ENCODE measurements at places on chromosomes 6 and 20.

DNA sequence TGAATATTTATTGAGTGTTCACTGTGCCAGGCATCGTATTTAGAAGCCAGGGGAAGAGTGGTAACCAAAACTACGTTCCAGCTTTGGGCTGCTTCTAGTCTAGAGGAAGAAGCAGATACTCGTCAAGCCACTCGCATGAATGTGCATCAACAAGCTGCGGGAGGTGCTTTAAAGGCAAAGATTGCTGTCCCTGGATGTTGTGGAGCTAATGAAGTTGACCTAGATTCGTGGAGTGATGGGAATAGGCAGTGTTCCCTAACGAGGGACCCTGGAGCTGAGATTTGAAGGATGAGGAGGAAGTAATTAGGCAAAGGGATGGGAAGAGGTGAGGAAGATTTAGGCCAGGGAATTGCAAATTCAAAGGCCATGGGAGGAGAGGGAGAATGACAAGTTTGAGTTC is 118.9 kb downstream of the TMEM170B start:
- H3K27ac ChIP-seq = no peak overlapping the region
- H3K4me3 ChIP-seq = no peak overlapping the region
- peaks cover 10% of the 10 kb centered on the region for H3K4me1 ChIP-seq
- no peaks in the 10 kb centered on the region for H3K27me3 ChIP-seq
- H3K36me3 ChIP-seq = no peaks in the 10 kb centered on the region
- DNase-seq = no peak

GRCh38 chr6:79813143-79813850 is 134.1 kb downstream of the ELOVL4 start:
- H3K4me1 ChIP-seq = peaks cover 4% of the 10 kb centered on the region
- no peaks in the 10 kb centered on the region for H3K27me3 ChIP-seq

GRCh38 chr6:127026247-127026646 is 92.2 kb upstream of the RSPO3 start:
- no peak overlapping the region for H3K27ac ChIP-seq
- no peak for DNase-seq
- H3K4me3 ChIP-seq = no peak overlapping the region
- H3K4me1 ChIP-seq = peaks cover 8% of the 10 kb centered on the region
- no peaks in the 10 kb centered on the region for H3K27me3 ChIP-seq

DNA sequence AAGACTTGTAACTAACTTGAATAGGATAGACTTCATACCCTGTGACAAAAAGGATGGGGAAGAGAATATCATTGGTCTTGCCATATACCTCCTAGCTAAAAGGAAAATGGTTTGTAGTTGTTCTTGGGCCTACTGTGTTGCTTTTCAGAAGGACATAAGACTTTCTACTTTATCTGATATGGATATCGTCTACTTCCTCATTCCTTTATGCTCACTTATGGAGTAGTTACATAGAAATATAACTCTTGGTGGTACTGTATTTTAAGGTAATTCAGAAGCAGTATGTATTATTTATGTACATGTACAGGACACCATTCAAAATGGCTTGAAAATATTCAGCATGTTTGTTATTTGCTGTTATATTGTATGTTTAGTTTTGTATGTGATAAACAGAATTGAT is 8.0 kb downstream of the FAM217B start:
- no peak overlapping the region for H3K4me3 ChIP-seq
- no peak overlapping the region for H3K27ac ChIP-seq
- no peak for DNase-seq

GRCh38 chr6:170374571-170375444 is 68.2 kb downstream of the FAM120B start:
- no peaks in the 10 kb centered on the region for H3K27me3 ChIP-seq
- no peak for DNase-seq
- peaks cover 19% of the 10 kb centered on the region for H3K36me3 ChIP-seq
- H3K4me1 ChIP-seq = no peaks in the 10 kb centered on the region

- H3K27me3 ChIP-seq = peaks cover 6% of the 10 kb centered on the region
- no peak overlapping the region for H3K4me3 ChIP-seq
- H3K27ac ChIP-seq = no peak overlapping the region
- peaks cover 2% of the 10 kb centered on the region for H3K4me1 ChIP-seq
- DNase-seq = no peak
These were observed 15.5 kb downstream of the NOL4L start for GRCh38 chr20:32569380-32570305.

- no peak overlapping the region for H3K4me3 ChIP-seq
- H3K36me3 ChIP-seq = no peaks in the 10 kb centered on the region
- peaks cover 28% of the 10 kb centered on the region for H3K27me3 ChIP-seq
- no peak overlapping the region for H3K27ac ChIP-seq
- peaks cover 6% of the 10 kb centered on the region for H3K4me1 ChIP-seq
- no peak for DNase-seq
These were observed 132.7 kb downstream of the ERMARD start for GRCh38 chr6:169884158-169884557.

DNA sequence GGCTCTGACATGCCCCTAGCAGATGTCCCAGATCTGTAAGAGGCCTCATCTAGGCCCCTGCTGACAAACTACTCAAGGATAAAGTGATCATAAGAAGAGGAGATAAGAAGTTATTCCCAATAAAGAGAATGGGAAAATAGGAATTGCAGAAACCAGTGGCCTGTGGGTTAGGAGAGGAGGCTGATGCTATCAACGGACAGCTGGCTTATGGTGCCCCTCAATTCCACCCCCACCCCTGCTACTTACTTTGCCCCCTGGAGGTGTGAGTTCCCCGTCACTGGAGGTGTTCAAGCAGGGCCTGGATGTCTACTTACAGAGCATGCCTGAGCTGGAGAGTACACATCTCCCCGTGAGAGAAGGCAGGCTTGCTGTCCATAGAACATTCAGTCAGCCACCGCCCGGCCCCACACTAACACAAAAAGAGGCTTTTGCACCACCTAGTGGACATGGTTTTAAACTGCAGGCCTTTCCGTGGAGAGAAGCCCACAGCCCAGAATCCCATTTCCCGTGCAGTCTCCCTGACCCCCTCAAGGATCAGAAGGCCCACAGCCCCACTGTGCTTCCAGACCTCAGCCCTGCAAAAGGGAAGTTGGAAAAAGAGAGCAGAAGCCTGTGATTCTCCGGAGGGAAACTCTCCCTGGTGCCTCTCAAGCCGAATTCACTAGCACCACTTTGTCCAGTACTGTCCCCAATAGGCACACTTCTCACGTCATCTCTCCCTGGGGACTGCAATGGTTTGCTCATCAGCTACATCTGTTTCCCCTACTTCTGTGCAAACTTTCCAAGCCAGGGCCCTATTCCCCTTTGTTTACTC is 23.8 kb upstream of the BNIP5 start:
- H3K27ac ChIP-seq = no peak overlapping the region
- no peak overlapping the region for H3K4me3 ChIP-seq
- DNase-seq = peak; percentile 89
- no peaks in the 10 kb centered on the region for H3K27me3 ChIP-seq

GRCh38 chr6:118029967-118030366 is 122.9 kb downstream of the SLC35F1 start:
- no peak overlapping the region for H3K27ac ChIP-seq
- H3K4me3 ChIP-seq = no peak overlapping the region
- no peak for DNase-seq
- no peaks in the 10 kb centered on the region for H3K4me1 ChIP-seq
- no peaks in the 10 kb centered on the region for H3K27me3 ChIP-seq

All from suprapubic skin (tissue), 4 donors.